ENCODE measurements at places on chromosomes 7 and 10. TPM values are rescaled to one million over a fixed set of nuclear protein-coding genes. Genes with fewer than 3 reads are reported as not detected.

HMX3 gene
- total RNA-seq = not detected

EXOC4 gene
- 24.1 TPM for total RNA-seq

PDK4 gene
- 25.7 TPM for total RNA-seq

GFRA1 gene
- total RNA-seq = 10.4 TPM

ITGB8 gene
- 1.1 TPM for total RNA-seq

GSDME gene
- 52.7 TPM for total RNA-seq

C10orf62 gene
- not detected for total RNA-seq

CLDN15 gene
- total RNA-seq = 10.3 TPM

CHAT gene
- total RNA-seq = not detected

SEC61A2 gene
- total RNA-seq = 11.7 TPM

FERD3L gene
- not detected for total RNA-seq

LEP gene
- total RNA-seq = not detected

AKR1C1 gene
- 601 TPM for total RNA-seq

PRSS1 gene
- total RNA-seq = not detected

FAM13C gene
- total RNA-seq = 0.22 TPM

KIF20B gene
- 16.9 TPM for total RNA-seq

MOGAT3 gene
- not detected for total RNA-seq

PNLIPRP2 gene
- total RNA-seq = not detected

HOXA10 gene
- total RNA-seq = 6.3 TPM

RP9 gene
- total RNA-seq = 37.1 TPM

ZNF425 gene
- 1.4 TPM for total RNA-seq

Data from A549 treated with Hydrocortisone at 1 μM for 4 hours (cell line).